Calu3 (cell line): ENCODE measurements at places on chromosomes 11 and 22. TPM values are rescaled to one million over a fixed set of nuclear protein-coding genes. Genes with fewer than 3 reads are reported as not detected.

GRCh38 chr22:43237280-43237679 is 50.3 kb upstream of the TTLL12 start:
- no peak for DNase-seq
- peaks cover 64% of the 10 kb centered on the region for H3K27me3 ChIP-seq
- no peak overlapping the region for H3K4me3 ChIP-seq
- no peaks in the 10 kb centered on the region for H3K4me1 ChIP-seq

GRCh38 chr11:130118636-130119387 is 40.8 kb upstream of the ST14 start:
- no peak overlapping the region for H3K4me3 ChIP-seq
- no peak overlapping the region for H3K27ac ChIP-seq
- H3K4me1 ChIP-seq, result peaks cover 42% of the 10 kb centered on the region
- DNase-seq, result no peak
- H3K27me3 ChIP-seq, result no peaks in the 10 kb centered on the region
- peaks cover 30% of the 10 kb centered on the region for H3K36me3 ChIP-seq

DNA sequence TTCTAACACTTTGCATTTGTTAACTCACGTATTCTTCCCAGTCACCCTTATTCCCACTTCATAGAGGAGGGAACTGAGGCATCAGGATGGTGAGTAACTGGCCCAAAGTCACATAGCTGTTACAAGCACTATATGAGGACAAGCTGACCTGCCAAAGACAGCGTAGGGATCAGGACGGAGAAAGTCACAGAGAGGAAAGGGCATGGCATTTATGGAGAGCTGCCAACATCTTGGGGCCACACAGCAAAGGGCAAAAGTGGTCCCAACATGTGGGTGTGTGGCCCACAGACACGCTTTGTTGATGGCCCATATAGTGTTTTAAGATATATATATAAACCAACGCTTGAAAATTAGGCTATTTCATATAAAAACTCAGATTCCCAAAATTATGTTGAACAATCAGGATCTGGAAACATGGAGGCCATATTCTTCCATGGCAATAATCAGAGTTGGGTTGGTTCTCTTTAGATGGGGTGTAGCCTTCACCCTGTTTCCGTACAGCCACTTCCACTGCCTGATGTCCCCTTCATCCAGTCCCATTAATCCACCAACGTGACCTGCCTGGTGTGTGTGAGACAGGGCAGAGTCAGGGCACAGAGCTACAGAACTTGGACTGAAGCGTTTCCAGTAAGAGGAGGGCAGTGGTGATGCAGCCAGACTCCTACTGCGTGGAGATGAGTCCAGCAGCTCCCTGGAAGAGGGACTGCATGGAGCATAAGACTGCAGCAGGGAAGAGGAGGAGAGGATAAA is 39.9 kb upstream of the CD5 start:
- H3K36me3 ChIP-seq, result no peaks in the 10 kb centered on the region
- H3K4me3 ChIP-seq, result no peak overlapping the region
- no peak for DNase-seq
- H3K27ac ChIP-seq, result no peak overlapping the region

- no peaks in the 10 kb centered on the region for H3K4me1 ChIP-seq
- H3K27me3 ChIP-seq, result peaks cover 68% of the 10 kb centered on the region
- H3K27ac ChIP-seq, result no peak overlapping the region
- no peak for DNase-seq
- no peak overlapping the region for H3K4me3 ChIP-seq
Observed at GRCh38 chr11:14242187-14242586, 116.8 kb downstream of the RRAS2 start.

GRCh38 chr22:24077416-24077815 is 66.3 kb downstream of the CABIN1 start:
- no peak overlapping the region for H3K27ac ChIP-seq
- no peaks in the 10 kb centered on the region for H3K4me1 ChIP-seq
- no peaks in the 10 kb centered on the region for H3K27me3 ChIP-seq

GRCh38 chr11:47108214-47108613 is 68.5 kb downstream of the ARFGAP2 start:
- peaks cover 8% of the 10 kb centered on the region for H3K4me1 ChIP-seq
- H3K27me3 ChIP-seq, result no peaks in the 10 kb centered on the region
- H3K4me3 ChIP-seq, result no peak overlapping the region
- H3K36me3 ChIP-seq, result no peaks in the 10 kb centered on the region
- DNase-seq, result no peak
- no peak overlapping the region for H3K27ac ChIP-seq

GRCh38 chr11:57527056-57527631 is 3.4 kb downstream of the TIMM10 start:
- H3K27me3 ChIP-seq, result no peaks in the 10 kb centered on the region
- H3K4me3 ChIP-seq, result no peak overlapping the region
- H3K36me3 ChIP-seq, result peaks cover 23% of the 10 kb centered on the region
- peak overlapping the region; percentile 13 for H3K27ac ChIP-seq
- H3K4me1 ChIP-seq, result peaks cover 12% of the 10 kb centered on the region

DNA sequence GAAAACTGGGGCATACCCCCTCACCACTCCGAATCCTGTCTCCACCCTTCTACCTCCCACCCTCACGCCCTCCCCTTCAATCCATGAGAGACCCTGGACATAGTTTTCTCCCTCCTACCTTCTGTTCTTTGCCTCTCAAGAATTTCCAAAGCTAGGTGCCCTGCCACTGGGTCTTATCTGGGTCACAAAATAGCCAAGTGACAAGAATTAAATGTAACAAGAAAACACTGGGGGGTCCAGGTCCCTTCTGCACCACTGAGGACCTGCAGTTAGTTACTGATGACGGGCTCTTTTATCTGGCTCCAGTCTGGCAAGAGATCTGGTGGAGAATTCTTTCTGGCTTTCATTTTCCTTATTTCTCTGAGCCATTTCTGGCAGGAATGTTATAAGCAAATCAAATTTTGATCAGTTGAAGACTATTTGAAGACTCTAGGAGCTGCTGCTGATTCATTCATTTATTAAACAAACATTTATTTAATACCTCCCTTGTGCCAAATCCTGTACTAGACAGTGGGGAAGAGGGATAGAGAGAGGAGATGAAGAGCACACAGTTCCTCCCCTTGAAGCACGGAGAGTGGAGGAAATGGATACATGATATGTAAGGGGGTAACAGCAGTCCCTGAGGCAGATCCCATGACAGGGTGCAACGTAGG is 135.2 kb downstream of the RRAS2 start:
- H3K27ac ChIP-seq, result no peak overlapping the region
- no peaks in the 10 kb centered on the region for H3K4me1 ChIP-seq
- H3K4me3 ChIP-seq, result no peak overlapping the region
- no peak for DNase-seq
- H3K27me3 ChIP-seq, result peaks cover 47% of the 10 kb centered on the region
- H3K36me3 ChIP-seq, result no peaks in the 10 kb centered on the region

DNA sequence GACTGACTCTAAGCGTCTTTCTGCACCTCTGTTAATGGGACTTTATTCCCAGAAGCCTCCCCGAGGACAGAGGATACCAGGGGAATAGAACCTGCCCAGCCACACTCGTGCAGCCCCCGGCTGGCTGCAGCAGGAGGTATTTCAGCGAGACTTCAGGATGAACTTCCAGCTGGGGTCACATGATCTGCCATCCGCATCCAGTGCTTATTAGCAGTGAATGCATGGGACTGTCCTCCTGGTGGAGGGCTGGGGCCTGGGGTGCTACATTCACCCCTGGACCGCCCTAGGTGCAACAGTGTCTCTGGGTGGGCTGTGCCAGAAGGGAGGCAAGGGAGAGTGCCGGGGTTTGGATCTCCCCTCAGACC is 1.6 kb downstream of the DUSP8 start:
- peaks cover 7% of the 10 kb centered on the region for H3K4me1 ChIP-seq
- H3K27me3 ChIP-seq, result no peaks in the 10 kb centered on the region
- H3K36me3 ChIP-seq, result peaks cover 46% of the 10 kb centered on the region
- no peak for DNase-seq
- H3K27ac ChIP-seq, result no peak overlapping the region
- peak overlapping the region; percentile 43 for H3K4me3 ChIP-seq

- H3K4me3 ChIP-seq, result no peak overlapping the region
- no peak for DNase-seq
- no peaks in the 10 kb centered on the region for H3K36me3 ChIP-seq
- peaks cover 27% of the 10 kb centered on the region for H3K27me3 ChIP-seq
Observed at GRCh38 chr11:71333473-71333872, 81.1 kb upstream of the SHANK2 start.

- H3K27me3 ChIP-seq, result no peaks in the 10 kb centered on the region
- DNase-seq, result no peak
- peaks cover 2% of the 10 kb centered on the region for H3K4me1 ChIP-seq
- H3K4me3 ChIP-seq, result no peak overlapping the region
- H3K36me3 ChIP-seq, result peaks cover 46% of the 10 kb centered on the region
Observed at GRCh38 chr11:71459767-71460320, 6.8 kb downstream of the NADSYN1 start.

- no peak overlapping the region for H3K27ac ChIP-seq
- DNase-seq, result no peak
- H3K27me3 ChIP-seq, result no peaks in the 10 kb centered on the region
- no peak overlapping the region for H3K4me3 ChIP-seq
- H3K4me1 ChIP-seq, result peaks cover 55% of the 10 kb centered on the region
Observed at GRCh38 chr11:57330029-57330428, 5.3 kb upstream of the TNKS1BP1 start.

NTM gene
- not detected in 2 replicates for total RNA-seq

TUB gene
- total RNA-seq, result 1.5 and 2.2 TPM in 2 replicates

KCNQ1 gene
- total RNA-seq, result 7.4 and 9.2 TPM in 2 replicates

QSER1 gene
- total RNA-seq, result 44.9 and 54.8 TPM in 2 replicates

OVCH2 gene
- not detected in 2 replicates for total RNA-seq

IFITM2 gene
- total RNA-seq, result 29.1 and 117 TPM in 2 replicates

RPS13 gene
- total RNA-seq, result 711 and 742 TPM in 2 replicates
